ENCODE measurements at places on chromosomes 5 and 9.

DNA sequence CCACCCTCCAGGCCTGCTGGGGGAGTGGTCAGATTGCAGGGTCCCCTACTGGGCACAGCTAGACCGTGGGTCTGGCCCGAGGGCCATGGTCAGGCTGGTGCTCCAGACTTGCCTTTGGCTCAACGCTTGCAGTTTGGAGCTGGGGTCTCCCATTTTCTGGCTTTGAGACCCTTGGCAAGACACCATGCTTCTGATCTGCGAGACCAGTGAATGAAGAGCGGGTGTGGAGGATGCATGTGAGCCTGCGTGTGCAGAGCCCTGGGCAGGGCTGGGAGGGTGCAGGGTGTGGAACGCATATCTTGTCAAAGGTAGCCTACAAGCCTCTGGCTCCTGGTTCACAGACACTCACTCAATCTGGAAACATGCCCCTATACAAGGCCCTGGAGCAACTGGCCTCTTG, 6.1 kb upstream of the MRNIP start:
- DNase-seq = no peak

- no peak for DNase-seq
Observed at GRCh38 chr5:77426670-77427069, 65.4 kb downstream of the WDR41 start.

GRCh38 chr9:137267933-137268355, 9.6 kb upstream of the TOR4A start:
- no peak for DNase-seq

- DNase-seq = no peak
Observed at GRCh38 chr5:10634050-10634449, 70.2 kb downstream of the ANKRD33B start.

DNA sequence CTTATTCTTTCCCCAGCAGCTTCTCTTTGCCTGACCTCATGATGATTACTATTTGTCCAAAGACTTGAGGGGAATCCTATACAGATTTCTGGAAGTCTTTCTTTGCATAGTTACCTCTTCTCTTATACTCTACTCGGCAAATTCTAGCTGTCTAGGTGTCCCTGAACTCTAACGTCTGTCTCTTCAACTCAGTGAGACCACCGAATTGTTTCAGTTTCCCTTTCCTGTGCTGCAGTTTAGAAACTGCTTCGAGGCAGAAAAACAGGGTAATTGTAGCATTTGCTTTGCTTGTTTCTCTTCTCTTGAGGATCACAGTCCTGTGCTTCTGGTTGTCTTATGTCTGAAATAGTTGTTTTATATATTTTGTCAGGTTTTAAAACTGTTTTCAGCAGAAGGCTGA, 14.8 kb downstream of the LVRN start:
- DNase-seq = no peak

- DNase-seq = no peak
Observed at GRCh38 chr5:59091965-59092364, 509.1 kb downstream of the RAB3C start.

GRCh38 chr5:10018201-10019069, 231.3 kb downstream of the ATPSCKMT start:
- DNase-seq = no peak

DNA sequence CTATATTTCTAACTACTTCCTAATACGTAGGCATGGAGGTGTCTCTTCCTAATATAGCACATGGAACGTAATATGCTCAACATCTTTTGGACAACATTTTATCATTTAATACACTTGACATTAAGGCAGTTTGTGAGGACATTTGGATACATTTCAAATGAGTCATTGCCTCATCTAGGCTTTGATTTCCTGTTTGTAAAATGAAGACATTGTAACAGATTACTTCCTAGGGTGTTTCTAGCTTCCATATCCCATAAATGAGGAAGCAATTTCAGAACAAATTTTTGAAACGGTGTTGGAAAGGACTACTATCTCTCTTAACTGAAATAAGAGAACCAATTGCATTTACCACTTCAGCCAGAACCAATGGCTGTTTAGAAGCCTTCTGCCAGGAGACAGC, 38.7 kb downstream of the SLC28A3 start:
- DNase-seq = no peak

DNA sequence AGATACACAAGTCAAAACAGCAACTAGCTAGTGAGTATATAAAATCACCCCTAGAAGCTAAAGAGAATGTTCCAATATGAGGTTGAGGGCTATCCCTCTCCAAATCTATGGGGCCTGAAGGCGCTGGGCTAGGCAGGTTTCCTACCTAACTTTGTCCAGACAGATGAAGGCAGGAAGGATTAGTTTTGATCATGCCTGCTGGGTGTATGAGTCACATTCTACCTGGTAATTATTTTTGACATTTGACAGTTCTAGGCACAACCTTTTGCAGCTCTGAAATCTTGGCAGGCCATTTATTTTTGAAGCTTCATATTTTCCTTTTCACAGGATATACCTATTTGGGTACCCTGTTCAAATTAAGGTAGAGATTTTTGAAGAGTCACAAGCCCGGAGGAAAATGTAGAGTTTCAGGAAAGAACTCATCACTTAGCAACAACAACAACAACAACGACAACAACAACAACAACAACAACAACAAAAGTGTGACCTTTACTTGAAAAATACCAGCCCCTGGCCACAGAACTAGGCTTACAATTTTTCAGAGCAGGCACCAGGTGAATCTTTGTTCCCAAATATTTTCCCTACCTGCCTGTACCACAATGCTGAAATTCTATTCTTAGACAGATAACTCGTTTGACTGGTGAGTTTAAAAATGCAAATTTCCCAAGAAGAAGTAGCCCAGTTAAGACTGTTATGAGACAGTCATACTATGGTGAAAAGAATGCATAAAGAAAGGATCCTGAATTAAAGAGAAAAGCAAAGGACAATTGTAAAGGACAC, 175.5 kb upstream of the TUT7 start:
- no peak for DNase-seq

- DNase-seq = no peak
Observed at GRCh38 chr5:38290028-38290653, 31.8 kb downstream of the EGFLAM start.

DNA sequence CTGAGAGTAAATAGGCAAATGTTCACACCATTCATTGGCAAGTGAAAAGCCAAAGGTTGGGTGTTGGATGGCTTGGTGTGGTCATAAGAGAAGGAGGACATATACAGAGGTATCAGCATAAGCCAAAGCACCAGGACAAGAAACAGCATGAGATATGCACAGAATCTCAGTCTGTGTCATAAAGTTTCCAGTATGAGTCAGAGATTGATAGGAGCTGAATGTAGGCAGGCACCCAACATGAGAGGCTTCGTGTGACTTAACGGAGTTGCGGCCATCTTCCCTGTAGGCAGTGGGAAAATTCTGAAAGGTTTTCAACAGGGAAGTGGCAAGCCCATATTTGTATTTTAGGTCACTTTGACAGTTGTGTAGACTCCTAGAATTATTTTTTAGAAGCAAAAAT, 54.5 kb downstream of the SNCAIP start:
- DNase-seq = no peak

GRCh38 chr5:138605254-138605972, 30.2 kb upstream of the HSPA9 start:
- DNase-seq = no peak

GRCh38 chr9:93126151-93126781, 7.8 kb downstream of the NINJ1 start:
- no peak for DNase-seq

- DNase-seq = no peak
Observed at GRCh38 chr5:1810581-1811101, 9.4 kb downstream of the NDUFS6 start.

- DNase-seq = no peak
Observed at GRCh38 chr9:127112735-127113161, 9.7 kb downstream of the ANGPTL2 start.

Data from NCI-H187 (cell line).